Natural killer cell (primary cell): ENCODE measurements at places on chromosomes 4 and X.

- DNase-seq: no peak
Observed at GRCh38 chrX:3299636-3300035, 46.8 kb downstream of the MXRA5 start.

DNA sequence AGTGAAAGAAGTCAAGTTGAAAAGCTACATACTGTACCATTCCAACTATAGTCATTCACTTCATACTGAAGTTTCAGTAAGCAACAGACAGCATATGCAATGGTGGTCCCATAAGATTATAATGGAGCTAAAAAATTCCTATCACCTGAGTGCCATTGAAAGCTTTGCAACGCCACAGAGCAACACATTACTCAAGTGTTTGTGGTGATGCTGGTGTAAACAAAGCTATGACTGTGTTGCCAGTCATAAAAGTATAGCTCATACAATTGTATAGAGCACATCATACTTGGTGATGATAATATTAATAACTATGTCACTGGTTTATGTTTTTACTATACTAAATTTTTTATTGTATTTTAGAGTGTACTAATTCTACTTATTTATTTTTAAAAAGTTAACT lies 78.9 kb downstream of the NAF1 start:
- DNase-seq: no peak

DNA sequence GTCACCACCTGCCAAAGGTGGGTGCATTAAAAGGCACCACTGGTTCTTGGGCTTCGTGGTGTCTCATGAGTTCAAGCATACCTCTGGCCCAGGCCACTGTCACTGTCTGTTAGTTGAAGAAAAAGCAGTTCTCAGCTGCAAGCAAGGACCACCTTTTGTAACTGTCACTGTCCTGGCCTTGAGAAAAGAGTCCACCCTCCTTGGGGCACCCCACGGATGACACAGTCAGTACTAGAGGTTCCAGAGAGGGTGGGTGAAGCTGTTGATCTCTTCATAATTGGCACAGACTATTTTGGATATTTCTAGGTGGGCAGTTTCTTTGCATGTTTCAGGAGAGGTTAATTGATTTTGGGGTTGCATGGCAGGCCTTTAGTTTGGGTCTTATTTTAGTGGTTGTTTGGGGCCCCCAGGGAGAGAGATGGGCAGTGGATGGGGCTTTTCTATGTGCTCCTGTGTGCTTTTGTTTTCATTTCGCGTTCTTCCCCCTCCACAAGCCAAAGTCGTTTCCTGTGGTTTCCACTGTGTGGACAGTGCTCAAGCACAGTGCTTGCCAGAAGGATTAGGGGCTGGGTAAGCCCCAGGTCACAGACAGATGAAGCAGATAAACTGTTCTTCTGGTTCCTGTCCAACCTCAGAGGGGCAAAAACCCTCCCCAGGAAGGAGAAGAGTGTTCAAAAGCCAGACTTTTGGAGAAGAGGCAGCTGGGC lies 156.2 kb upstream of the PPP1R2C start:
- no peak for DNase-seq

DNA sequence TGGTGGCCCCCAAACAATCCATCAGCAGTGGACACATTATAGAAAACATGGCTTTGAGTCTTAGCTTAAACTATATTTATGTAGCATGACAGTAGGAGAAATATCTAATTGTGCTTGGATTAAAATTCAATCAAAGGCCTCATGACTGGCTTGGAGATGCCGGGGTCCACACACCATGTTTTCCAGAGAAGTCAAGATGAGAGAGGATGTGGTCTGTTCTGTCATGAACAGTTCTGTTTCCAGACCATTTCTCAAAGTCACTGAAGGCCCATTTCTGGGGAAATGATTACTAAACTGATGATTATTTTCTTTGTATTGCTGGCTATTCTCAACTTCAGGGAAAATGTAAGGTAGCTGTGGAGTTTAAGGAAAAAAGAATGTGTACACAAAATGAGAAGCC lies 76.3 kb downstream of the C4orf51 start:
- no peak for DNase-seq

GRCh38 chr4:146124023-146124680 lies 51.4 kb upstream of the LSM6 start:
- DNase-seq: no peak

DNA sequence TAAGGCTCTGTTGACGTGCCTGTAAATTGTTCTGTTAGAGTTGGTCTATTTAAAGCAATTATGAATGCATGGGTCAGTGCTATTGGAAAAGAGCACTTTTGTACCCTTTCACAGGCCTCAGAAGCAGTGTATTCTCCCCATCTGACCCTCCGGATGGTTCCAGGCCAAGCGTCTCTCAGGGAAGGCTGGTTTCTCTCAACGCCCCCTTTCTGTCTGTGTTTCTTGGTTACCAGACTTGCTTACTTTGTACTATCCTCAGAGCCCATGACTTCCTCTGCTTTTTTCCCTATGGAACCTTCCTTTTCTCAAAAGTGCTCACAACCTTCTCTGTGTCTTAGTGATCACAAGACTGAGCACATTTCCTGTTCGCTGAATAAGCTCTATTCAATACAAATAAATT lies 559.3 kb upstream of the ZFP42 start:
- DNase-seq: no peak
